ENCODE measurements at places on chromosomes 6 and 20.

DNA sequence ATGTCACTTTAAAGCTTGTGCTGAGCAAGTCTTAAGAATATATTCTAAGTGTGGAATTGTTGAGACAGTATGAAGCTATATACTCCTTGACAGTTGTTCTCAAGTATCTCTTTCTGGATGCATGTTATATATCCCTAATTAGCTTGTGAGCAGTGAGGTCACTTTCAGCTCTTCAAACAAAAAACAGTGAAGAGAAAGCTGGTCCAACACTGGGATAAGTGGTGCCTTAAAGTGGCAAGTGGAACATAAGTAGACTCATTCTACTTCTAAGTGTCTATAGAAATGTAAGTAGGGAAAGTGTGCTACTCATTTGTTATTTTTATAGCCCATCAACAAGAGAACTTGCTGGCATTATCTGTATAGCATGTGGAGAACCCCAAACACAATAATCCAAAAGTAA, 133.1 kb upstream of the BACH2 start:
- no peak for DNase-seq

- DNase-seq = no peak
Measured at GRCh38 chr20:52540509-52540908, 348.9 kb upstream of the ZFP64 start.

GRCh38 chr6:149681209-149681608, 32.7 kb upstream of the KATNA1 start:
- DNase-seq = no peak

GRCh38 chr6:69825904-69826303, 29.1 kb upstream of the LMBRD1 start:
- no peak for DNase-seq

- DNase-seq = peak; percentile 99
Measured at GRCh38 chr6:155493694-155494143, 38.1 kb upstream of the NOX3 start.

DNA sequence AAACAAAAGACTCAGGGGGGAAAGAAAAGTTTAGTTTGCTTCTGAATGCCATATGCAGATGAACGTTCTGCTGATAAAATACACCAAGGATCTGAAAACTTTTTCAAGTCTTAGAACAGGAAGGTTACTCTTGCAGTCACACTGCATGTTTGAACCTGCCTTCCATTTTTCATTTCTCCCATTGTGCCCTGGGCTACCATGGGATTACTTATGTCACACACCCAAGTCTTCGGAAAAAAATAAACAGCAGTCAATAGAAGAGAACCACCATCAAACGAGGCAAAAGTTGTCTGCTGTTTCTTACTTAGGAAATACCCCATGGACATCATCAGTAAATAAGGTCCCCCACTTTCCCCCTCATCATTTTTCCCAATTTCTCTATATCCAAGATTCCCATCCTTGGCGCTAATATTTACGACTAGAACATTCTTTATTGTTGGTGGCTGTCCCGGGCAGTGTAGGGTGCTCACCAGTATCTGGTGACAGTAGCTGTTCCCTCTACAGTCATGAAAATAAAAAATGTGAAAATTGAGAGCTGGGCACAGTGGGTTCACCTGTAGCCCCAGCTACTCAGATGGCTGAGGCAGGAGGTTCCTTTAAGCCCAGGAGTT, 202.5 kb downstream of the BCAS1 start:
- DNase-seq = no peak

DNA sequence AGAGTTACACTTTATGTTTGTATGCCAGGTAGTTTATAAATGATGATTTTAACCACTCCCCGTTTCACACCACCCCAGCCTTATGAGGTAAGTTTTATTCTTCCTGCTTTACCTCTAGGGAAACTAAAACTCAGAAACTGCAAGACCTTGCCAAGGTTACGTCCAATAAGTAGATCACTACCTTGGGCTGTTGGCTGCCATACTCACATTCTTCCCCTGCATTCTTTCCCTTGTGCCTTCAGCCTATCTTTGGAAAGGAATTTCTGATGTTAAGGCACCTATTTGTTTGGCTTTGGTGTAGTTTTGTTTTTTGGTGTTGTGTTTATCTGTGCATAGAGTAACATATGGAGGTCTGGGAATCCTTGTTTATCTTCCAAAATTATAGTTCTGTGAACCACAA, 122.1 kb downstream of the UST start:
- no peak for DNase-seq

DNA sequence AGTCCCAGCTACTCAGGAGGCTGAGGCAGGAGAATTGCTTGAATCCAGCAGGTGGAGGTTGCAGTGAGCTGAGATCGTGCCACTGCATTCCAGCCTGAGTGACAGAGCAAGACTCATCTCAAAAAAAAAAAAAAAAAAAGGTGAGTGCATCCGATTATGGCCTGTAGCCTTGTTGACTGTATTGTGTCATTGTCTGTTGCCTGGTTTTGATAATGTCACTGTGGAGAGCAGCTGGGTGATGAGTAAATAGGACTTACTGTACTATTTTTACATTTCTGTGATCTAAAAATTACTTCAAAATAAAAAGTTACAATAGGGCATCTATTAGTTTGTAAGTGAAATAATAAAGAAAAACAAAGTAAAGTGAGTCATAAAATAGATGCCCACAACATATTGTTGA, 134.1 kb upstream of the SALL4 start:
- DNase-seq = no peak

DNA sequence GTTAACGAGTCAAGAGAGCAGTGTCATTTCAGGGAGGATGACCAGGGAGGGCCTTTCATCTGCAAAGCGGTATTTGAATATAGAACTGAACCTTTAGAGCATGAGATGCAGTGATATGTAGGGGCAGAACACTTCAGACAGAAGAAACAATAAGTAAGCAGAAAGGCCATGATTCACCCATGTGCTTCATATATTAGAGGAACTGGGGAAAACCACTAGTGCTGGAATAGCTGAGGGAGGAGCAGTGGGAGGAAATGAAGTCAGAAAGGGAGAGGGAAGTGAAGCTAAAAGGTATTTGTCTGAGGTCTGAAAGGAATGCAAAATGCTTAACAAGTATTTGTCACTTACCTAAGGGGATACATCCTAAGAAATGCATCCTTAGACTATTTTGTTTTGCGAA, 391.2 kb downstream of the ADGRB3 start:
- peak; percentile 68 for DNase-seq

DNA sequence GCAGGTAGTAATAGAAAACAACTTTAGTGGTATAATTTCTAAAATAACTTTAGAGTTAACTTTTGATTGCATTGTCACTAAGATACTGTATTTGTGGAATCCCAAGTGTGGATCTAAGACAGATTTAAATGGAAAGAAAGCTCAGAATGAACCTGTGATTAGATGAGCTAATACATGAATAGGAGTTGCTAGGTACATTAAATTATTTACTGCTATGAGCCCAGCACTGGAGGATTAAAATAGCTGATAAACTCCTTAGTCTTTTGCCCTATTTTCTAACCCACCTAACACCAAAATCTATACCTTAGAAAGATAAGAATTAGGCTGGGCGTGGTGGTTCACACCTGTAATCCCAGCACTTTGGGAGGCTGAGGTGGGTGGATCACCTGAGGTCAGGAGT, 10.8 kb downstream of the SNRPC start:
- DNase-seq = no peak

GRCh38 chr20:45860560-45861220, 3.3 kb downstream of the ZSWIM3 start:
- DNase-seq = no peak

DNA sequence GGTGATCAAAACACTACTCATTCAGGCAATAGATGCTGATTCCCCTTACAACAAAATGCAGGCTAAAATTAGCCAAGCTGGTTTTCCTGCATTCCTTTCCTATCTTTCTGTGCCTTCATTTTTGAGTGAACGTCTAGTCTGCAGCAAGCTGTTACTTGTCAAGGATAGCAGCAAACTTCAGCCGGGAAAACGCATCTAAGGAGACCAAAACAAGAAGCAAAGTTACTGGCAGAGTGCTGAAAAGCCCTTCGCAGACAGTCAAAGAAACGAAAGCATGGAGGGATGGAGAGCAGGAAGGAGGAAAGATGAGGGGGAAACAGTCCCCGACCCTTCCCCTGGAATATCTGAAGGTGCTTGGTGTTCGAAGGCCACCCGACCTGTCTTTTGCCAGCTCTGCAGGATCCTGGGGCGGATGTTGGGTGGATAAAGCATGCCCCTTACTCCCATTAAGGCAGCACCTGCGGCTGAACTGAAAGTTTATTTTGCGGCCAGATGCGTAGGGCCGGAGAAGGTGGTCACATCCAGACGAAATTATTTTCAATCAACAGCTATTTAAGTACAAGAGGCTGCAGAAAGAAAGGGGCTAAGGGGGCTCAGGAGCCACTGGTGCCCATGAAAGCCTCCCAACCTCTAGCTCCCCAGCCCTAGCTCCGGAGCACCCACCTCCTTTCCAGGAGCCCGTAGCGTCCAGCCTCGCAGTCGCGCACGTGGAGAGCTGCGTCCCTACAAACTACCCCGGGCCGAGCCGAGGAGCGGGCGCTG, 538 bp downstream of the FERMT1 start:
- peak; percentile 40 for DNase-seq

GRCh38 chr6:6912817-6913744, 194.7 kb upstream of the RREB1 start:
- DNase-seq = no peak

DNA sequence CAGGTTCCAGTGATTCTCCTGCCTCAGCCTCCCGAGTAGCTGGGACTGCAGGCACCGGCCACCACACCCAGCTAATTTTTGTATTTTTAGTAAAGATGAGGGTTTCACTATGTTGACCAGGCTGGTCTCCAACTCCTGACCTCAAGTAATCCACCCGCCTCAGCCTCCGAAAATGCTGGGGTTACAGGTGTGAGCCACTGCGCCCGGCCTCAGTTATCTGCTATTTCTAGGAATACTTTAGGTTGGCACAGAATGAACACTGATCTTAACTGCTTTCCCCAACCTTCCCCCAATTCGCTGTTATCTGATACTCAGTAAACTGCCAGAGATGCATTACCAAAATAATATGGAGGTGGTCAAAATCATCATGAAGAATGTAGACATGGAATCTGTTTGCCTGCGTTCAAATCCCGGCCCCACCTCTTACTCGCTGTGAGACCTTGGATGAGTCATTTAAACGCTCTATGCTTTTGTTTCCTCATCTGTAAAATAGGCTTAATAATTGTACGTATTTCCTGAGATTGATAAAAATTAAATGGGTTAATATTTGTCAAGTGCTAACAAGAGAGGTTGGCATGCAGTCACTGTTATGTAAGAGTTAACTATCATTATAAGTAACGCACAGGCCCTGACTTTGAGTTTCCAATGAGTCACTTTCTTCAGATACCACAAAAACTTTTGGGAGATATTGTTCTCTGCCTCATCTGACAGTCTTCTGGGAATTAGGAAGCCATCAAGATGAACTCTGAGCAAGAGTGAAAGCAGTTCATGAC, 44.5 kb upstream of the NCOA3 start:
- DNase-seq = peak; percentile 85

DNA sequence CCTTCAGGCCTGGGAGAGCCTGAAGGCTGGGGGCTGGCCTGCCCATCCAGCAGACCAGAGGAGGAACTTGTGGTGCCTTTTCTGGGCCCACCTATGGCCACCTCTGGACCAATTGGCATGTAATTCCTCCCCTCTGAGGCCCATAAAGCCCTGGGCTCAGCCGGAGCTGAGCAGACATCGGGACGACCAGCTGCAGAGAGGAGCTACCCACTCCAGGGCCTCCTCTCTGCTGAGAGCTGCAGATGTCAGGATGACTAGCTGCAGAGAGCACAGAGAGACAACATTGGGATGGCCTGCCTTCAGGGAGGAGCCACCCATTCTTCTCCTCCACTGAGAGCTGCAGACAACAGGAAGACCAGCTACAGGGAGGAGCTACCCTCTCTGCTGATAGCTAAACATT, 370.1 kb downstream of the CD83 start:
- no peak for DNase-seq

DNA sequence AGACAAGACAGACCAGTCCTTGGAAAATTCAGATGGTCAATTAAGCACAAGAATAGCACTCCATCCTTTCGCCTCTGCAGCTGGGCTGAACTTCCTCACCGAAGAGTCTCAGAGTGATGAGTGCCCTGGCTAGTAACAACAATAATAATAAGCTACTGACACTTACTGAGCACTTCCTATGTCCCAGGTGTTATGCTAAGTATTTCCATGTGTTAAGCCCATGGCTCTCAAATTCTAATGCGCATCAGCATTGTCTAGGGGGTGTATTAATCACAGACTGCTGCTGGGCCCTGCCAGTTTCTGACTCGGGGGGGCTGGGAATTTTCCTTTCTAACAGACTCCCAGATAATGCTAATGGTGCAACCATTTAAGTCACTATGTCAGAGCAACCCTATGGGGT, 118.2 kb upstream of the LRFN2 start:
- no peak for DNase-seq

DNA sequence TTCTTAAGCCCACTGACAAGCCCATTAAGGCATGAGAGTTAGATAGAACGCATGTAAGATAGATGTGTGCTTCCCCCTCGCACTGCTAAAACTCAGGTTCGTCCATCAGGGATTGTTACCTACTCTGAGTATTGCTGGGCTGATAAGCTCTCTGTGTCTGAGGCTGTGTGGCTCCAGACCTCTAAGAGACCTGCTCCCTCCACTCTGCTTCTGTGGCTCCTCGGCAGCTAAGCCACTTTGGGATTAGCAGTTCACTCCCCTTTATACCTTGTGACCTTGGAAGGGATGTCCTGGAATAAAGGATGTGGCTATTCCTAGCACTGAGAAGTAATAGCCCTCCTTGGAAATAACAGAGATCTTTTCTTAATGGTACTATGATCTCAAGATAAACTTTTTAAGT, 164.9 kb downstream of the TMEM242 start:
- DNase-seq = no peak

GRCh38 chr20:23022849-23023248, 12.3 kb upstream of the SSTR4 start:
- no peak for DNase-seq

GRCh38 chr6:11413728-11414127, 123.8 kb upstream of the TMEM170B start:
- DNase-seq = peak; percentile 78

DNA sequence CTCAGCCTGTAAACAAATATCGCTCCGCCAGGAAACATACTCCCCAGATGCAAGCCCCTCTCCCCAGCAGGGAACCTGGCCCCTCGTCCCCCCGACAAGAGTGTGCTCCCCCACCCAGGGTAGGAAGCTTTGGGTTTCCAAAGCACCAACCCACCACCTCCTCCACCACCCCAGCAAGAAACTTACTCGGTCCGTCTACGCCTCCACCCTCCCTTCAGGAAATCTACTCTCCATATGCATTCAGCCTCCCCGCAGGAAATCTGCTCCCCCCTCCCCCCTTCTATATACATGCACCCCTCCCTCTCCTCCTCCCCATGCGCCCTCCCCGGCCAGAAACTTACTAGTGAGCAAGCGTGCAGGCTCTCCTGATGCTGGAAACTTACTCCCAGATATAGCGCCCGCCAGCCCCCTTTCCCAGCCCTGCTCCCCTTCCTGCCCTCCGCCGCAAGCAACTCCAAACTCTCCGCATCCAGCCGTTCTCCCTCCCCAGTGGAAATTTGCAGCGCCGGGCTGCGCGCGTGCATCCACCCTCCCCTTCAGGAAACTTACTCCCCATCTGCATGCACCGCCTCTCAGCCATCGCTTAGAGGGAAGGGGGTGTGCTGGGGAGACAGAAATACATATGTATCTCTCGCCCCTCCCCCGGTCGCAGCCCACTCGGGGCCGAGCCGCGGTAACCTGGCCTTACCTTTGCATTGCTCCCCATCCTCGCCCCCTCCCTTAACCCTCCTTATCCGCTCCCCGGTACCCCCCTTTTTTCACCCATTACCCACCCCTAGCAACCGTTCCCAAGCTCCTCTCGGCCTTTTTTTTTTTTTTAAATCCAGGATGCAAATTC, at the start of gene TRERF1:
TRERF1 (minus strand) TSS at position 594 of the 838 bp plus-strand sequence. CDS start 182,336 bp downstream, outside the sequence.
- DNase-seq = peak; percentile 82

GRCh38 chr6:12250383-12250770, 39.8 kb upstream of the EDN1 start:
- DNase-seq = no peak

GRCh38 chr6:1144842-1145767, 166.8 kb upstream of the FOXQ1 start:
- DNase-seq = peak; percentile 84
